ENCODE measurements at places on chromosomes 6 and 20.

- no peak for DNase-seq
Measured at GRCh38 chr6:25042536-25042935, 106.8 kb upstream of the RIPOR2 start.

DNA sequence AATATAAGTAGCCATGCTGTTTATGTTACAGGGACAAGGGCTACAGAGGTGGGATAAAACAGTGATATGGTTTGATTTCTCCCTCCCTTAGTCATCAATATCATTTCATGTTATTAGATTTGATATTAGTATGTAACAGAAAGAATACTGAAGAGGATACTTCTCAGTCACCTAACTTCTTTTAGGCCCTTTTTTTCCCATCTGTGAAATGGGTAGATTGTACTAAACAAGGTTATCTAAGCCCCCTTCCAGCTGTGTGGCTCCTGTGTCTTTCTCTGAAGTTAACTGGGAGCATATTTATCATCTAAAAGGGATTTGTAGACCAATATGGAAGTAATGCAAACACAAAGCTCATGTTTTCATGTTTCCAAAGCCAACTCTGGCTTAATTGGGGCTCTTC lies 7.7 kb downstream of the NOX3 start:
- DNase-seq, result no peak

GRCh38 chr20:21234324-21234723 lies 68.8 kb upstream of the XRN2 start:
- DNase-seq, result no peak

DNA sequence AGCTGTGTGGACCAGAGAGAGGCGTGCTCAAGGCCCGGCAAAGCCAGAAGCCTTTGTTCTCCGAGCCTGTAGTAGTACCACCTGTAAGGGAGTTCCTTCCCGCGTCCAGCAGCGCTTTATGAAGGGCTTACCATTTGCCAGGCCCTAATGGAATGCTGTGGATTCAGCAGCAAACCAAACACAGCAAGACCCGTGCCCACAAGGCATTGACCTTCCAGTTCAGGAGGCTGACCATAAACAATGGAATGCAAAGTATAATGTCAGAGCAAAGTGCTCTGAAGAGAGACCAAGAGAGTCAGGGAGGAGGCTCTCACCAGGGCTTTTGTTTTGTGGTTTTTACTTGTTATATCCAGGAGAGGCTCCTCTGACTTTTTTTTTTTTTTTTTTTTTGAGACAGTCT lies 209.8 kb downstream of the ZMYND8 start:
- DNase-seq, result no peak

DNA sequence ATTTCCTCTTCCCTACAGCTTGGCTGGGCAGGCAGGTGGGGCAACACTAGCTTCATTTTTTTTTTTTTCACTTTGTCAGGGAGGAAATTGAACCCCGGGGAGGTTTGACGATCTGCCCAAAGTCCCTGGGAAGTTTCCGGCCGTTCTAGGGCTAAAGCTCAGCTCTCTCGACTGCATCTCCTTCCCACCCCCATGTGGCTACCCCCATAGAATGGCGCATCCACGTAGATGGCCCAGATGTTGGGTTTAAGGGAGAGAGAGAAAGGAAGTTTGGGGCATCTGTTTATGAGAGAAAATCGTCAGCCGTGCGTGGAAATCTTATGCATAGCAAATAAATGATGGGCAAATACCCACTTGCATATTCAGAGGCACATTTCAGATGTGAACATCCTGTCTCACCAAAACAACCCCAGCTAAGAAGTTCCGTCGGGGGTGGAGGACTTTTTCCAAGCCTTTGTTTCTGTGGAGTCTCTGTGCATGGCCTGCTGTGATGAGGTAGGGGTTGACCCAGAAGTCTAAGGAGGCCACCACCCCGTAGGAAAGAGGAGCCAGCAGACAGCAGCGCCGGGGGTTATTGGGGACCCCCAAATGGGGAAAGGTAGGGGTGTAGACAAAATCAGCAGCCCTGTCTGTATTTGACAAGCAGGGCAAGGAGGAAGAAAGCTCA lies 40.5 kb upstream of the ZNF831 start:
- DNase-seq, result no peak

DNA sequence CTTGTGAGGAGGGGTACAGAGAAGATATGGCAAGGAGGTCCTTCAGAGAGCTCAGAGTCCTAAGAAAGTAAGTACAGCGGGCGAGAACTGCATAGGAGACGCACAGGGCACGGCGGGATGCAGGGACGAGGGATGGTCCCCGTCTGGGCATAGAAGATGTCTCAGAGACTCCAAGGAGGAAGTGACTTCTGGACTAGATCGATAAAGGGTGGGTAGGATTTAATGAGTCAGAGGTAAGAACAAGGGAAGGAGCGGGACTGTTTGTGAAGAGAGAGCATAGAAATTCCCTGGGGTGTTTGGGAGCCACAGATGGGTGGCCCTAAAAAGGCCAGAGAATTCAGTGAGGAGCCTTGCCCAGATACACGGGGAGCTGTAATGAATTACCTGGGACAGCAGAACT lies 69.1 kb downstream of the FAM120B start:
- DNase-seq, result no peak

DNA sequence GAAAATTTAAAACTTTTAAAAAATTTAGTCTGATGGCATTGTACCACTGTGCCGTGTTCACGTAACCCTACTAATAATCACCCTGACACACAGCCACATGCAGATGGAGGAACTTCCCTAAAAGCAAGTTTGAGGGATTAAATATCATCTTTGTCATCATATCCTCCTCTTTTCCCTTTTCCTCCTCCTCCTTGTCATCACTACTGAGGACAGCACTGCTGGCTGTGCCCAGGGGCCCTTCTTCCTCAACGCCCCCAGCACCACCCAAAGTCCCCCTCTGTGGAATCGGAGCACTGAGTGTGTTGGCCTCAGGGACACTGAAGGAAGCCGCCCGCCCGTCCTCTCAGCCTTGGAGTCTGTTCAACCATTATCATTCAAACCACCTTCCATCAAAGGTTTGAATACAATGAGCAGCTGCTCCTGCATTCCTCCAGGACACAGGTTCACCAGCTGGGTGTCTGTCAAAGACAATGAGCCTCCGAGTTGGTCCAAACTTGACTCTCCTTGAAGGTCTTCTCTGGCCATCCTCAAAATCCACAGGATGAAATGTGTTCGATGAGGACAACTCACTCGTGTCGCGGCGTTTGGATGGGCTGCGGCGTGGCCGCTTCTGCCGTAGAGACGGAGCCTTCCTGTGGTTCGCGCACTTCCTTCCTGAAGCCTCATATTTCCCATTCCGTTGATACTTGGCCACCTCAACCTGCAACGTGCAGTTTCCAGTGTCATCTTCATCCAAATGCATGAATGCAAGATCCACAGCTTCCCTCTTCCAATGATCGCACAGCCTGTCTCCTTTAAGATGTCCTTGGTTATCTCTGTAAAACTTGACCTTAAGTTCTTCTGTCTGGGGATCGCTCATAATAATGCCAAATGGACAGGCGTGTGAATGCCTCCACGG lies 23.3 kb downstream of the NQO2 start:
- DNase-seq, result no peak

DNA sequence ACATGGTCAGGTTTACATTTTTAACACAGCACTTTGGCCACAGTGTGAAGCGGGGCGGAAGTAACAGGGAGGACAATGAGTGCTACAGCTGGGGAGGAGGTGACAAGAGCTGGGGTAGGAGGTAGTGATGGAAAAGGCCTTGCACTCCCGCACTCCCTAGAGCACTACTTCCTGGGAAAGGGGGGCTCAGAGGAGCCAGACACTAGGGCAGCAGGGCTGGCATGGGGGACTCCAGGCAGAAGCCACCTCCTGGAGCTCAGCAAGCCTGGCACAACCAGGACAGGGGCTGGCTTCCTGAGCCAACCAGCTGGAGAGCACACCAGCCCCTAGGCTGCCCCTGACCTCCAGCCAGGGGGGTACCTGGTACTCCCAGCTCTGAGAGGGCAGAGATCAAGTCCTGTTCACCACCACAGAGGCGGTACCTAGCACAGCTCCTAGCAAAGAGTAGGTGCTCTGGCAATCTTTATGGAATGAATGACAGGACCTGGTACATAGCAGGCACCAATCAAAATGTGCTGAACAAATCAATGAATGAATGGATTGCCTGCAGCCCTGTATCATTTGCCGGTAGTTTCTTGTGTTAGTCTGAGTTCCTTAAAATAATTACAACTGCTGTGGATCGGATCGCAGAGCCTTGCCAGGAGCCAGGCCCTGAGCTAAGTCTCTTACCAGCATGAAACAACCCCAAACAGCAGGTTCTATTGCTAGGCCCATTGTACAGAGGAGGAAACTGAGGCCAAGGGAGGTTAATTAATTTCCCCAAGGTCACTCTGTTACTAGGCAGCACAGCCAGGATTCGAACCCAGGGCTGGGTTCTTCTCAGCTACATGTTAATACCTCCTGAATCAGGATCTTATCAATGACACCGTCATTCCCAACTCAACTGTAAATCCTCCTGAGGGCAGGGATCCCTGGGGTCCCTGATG lies 15.5 kb downstream of the NOL4L start:
- no peak for DNase-seq

DNA sequence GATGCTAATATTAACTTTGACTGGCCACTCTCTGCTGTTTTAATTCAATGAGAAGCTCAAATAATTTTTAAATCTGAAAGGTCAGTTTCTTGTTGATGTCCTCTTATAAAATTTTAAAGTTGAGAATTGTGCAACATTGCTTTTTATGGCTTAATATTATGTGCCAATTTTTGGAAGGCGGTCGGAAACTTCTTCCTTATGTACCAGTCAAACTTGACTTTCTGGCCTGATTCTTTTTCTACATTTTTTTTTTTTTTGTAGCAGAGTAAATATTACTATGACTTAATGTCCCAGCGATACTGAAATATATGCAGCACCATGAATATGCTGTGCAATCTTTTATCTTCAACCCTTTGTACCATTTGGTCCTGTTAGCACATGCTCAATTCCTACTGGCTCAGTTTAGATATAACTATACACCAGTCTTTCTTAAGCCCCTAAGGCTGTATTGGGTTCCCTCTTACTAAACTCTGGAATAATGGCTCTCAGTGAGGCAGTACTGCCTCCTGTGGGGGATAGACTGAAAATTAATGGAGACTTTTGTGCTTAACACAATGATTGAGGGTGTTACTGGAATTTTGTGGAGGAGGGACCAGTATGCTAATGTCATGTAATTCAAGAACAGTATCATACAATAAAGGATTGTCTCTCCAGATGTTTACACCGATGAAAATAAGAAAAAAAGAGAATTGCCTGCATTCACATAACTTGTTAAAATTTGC lies 156.4 kb upstream of the SYNCRIP start:
- no peak for DNase-seq

GRCh38 chr6:123655521-123656306 lies 19.0 kb upstream of the TRDN start:
- DNase-seq, result no peak

DNA sequence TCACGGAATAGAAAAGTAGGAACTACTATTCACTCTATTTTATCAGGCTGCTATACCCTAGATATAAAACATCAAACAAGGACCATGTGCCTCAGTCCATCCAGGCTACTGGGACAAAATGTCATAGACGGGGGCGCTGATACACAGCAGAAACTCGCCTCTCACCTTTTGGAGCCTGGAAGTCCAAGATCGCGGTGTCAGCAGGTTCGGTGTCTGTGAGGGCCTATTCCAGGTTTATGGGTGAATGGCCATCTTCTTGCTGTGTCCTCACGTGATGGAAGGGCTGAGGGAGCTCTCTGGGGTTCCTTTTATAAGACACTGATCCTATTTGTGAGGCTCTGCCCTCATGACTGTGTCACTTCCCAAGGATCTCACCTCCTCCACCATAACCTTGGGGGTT lies 89.5 kb downstream of the DLL1 start:
- no peak for DNase-seq

DNA sequence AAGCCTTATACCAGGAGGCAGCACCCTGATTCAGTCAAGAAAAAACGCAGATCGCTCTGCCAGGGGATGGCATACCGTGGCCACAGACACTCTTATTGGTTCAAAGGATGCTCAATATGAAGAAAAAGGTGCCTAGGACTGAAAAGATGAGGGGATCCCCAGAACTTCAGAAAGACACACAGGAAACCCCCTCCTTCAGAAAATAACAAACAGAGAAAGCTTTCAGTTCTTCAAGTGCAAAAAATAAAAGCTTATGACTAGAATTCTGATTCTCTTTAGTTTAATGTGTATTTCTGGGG lies 17.7 kb upstream of the MYB start:
- no peak for DNase-seq

DNA sequence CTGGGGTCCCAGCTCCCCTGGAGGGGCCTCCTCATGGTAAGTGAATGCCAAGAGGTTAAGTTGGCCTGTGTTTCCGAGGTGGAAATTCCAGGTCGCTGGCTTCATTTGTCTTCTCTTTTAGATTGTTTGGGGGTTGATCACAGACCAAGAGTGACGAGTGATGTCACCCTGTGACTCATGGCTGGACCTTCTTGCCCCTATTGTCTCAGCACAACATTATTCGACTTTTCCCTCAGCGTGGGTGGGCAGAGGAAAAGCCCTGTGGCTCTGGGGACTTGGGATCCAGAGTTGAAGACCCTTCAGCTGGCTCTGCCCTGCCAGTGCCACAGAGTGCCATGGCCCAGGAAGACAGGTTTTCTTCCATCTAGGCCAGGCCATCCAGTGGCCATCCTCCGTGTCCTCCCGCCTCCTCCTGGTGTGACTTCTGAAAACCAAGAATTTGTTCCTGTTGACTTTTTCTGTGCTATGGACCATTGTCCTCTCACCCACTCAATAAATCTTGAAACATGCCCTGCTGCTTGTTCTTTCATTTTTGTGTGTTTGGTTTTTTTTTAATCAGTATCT lies 15.4 kb upstream of the SNHG17 start:
- DNase-seq, result no peak

DNA sequence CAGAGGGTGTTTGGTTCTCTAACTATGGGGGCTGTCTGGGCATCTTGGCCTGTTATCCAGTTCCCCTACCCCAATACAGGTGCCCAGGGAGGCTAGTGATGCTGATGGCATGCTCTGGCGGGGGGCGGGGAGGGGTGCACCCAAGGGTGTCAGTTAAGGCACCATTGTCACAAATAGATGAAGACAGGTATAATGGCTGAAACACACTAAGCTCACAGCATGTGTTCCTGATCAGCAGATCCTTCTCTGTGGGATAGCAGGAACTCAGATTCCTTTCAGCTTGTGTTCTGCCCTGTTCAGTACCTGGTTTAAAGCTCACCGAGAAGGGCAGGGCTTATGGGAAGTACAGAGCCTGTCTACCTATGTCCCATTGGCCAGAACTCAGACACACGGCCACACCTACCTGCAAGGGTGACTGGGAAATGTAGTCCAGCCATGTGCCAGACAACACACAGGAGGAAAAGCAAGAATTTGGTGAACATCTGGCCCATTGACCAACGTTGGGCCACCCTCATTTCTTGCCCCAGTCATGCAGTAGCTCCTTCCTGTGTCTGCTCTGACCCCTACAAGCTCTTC lies 3.4 kb upstream of the RSPO4 start:
- DNase-seq, result no peak

DNA sequence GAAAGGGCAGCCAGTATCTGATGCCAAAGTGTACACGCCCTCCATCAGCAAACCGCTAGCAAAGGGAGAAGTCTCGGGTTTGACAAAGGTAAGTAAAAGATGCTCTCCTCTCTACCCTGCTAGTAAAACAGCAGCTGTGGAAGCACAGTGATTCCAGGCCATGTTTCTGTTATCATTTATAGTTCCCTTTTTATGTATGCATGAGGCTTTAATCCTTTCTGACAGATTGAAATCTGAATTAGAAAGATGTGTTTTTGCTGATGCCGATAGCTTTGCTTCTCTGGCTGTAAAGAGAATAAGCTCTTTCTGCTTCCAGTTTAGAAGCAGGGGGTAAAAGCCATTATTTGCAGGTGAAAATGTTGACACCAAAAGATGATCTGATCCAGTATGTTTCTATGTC lies 392.4 kb upstream of the SOX4 start:
- DNase-seq, result no peak

GRCh38 chr6:107715550-107716321 lies 108.4 kb downstream of the SCML4 start:
- DNase-seq, result no peak
